ENCODE measurements at places on chromosomes 13 and 19. TPM values are rescaled to one million over a fixed set of nuclear protein-coding genes. Genes with fewer than 3 reads are reported as not detected.

CCDC61 gene
- total RNA-seq = 3.7 TPM

NKPD1 gene
- 0.73 TPM for total RNA-seq

KCNK6 gene
- total RNA-seq = 3.7 TPM

WDR87 gene
- total RNA-seq = not detected

KMT5C gene
- total RNA-seq = 3.6 TPM

CYP4F3 gene
- total RNA-seq = 4.0 TPM

MCEMP1 gene
- not detected for total RNA-seq

CD22 gene
- total RNA-seq = 1.4 TPM

B3GNT8 gene
- total RNA-seq = 0.32 TPM

ZNF90 gene
- total RNA-seq = not detected

ALOX5AP gene
- 10.3 TPM for total RNA-seq

DCT gene
- not detected for total RNA-seq

ZNF540 gene
- not detected for total RNA-seq

ZNF610 gene
- total RNA-seq = not detected

ZNF525 gene
- total RNA-seq = 0.57 TPM

UPK1A gene
- 0.79 TPM for total RNA-seq

WDR62 gene
- total RNA-seq = 19.3 TPM

DIAPH3 gene
- 8.1 TPM for total RNA-seq

KCTD4 gene
- total RNA-seq = not detected

NXNL1 gene
- not detected for total RNA-seq

GSX1 gene
- total RNA-seq = not detected

ZSCAN4 gene
- total RNA-seq = not detected

ZNF507 gene
- total RNA-seq = 17.4 TPM

VSTM1 gene
- total RNA-seq = 0.52 TPM

ZNF726 gene
- 0.61 TPM for total RNA-seq

ACER1 gene
- total RNA-seq = not detected

CATSPERD gene
- total RNA-seq = not detected

CYP2A6 gene
- not detected for total RNA-seq

COX6B2 gene
- total RNA-seq = 1.0 TPM

STK24 gene
- 60.7 TPM for total RNA-seq

FCAR gene
- total RNA-seq = not detected

KLK14 gene
- 0.55 TPM for total RNA-seq

NRTN gene
- 1.2 TPM for total RNA-seq

STX10 gene
- 60.2 TPM for total RNA-seq

ZNF562 gene
- 6.4 TPM for total RNA-seq

PRTN3 gene
- 0.23 TPM for total RNA-seq

LHB gene
- not detected for total RNA-seq

CEACAM21 gene
- total RNA-seq = not detected

ZNF264 gene
- total RNA-seq = 8.1 TPM

GIPR gene
- total RNA-seq = 3.5 TPM

AMER2 gene
- not detected for total RNA-seq

UBE2L5 gene
- not detected for total RNA-seq

IGFL3 gene
- 0.40 TPM for total RNA-seq

Data from A549 treated with Mapracorat at 1 μM for 4 hours (cell line).